ENCODE measurements at places on chromosomes 2 and 18.

- no peak for DNase-seq
These were observed 27.5 kb upstream of the FAM237A start for GRCh38 chr2:206614811-206615210.

GRCh38 chr2:219045937-219046550 is 4.7 kb upstream of the CFAP65 start:
- no peak for DNase-seq

- DNase-seq = no peak
These were observed 74.1 kb downstream of the TLK1 start for GRCh38 chr2:171086352-171087290.

GRCh38 chr2:31522786-31523185 is 58.0 kb downstream of the SRD5A2 start:
- no peak for DNase-seq

DNA sequence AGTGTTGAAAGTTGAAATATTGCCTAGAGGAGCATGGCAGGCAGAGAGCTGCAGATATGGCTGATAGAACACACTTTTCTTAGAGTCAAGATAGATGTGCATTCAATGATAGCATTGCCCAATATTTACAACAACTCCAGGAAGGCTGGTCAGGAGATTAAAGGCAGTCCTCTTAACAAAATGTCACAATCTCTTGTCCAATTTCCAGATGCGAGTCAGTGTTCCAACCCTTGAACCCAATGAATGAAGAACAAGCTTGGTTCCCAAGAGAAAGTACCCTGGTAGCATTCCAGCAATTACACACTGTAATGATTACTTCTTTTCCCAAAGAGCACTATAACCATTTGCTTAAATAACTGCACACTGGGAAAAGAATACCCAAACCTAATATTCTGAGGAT is 839.4 kb upstream of the VRK2 start:
- no peak for DNase-seq

DNA sequence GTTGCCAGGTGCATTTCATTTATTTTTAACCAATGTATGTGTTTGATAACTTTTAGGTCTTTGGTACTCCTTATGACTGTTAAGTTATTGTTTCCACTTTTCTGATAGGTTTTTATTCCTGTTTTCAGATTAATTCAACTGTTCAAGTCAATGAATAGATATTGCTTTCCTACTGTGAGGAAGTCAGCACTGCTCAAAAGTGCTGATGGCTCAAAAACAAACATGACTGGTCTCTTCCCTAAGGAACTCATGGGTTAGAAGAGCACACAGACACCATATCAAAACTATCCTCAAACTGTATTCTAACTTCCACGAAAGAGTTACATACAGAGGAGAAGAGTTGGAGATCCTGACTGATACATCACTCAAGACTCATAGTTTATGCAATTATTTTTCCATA is 39.9 kb upstream of the REG3G start:
- no peak for DNase-seq

DNA sequence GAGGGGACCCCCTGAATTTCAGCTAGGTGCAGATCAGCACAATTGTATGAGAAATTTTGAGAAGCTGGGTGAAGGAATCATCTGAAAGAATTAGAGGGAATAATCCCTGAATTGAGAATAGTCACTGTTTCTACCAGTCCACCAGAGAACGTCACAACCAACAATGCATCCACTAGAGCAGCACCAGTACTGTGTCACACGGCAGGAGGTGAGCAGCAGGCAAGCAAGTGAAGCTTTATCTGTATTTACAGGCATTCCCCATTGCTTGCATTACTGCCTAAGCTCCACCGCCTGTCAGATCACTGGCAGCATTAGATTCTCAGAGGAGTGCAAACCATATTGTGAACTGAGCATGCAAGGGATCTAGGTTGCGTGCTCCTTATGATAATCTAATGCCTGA is 40.7 kb downstream of the GDF7 start:
- no peak for DNase-seq

DNA sequence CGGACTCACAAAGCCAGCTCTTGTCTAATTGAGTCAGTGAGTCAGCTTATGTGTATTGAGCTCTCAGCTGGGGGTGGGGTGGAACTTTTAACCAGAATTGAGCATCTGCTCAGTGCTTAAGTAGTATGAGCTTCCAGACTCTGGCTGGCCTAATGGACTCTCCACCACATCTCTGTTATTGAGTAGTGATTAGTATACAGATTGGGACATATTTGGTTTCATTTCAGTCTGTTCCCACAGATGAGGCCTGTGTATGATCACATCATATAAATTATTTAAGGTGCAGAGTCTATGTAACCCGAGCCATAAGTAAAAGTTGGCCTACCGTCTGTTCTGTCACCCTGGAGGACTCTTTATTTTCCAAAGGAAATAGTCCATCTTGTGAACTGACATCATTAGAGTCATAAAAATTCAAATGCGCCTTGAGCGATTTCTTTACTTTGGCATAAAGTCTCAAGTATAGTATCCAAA is 152.1 kb downstream of the THSD7B start:
- peak; percentile 75 for DNase-seq

GRCh38 chr18:69494841-69495240 is 94.2 kb downstream of the DOK6 start:
- DNase-seq = no peak

DNA sequence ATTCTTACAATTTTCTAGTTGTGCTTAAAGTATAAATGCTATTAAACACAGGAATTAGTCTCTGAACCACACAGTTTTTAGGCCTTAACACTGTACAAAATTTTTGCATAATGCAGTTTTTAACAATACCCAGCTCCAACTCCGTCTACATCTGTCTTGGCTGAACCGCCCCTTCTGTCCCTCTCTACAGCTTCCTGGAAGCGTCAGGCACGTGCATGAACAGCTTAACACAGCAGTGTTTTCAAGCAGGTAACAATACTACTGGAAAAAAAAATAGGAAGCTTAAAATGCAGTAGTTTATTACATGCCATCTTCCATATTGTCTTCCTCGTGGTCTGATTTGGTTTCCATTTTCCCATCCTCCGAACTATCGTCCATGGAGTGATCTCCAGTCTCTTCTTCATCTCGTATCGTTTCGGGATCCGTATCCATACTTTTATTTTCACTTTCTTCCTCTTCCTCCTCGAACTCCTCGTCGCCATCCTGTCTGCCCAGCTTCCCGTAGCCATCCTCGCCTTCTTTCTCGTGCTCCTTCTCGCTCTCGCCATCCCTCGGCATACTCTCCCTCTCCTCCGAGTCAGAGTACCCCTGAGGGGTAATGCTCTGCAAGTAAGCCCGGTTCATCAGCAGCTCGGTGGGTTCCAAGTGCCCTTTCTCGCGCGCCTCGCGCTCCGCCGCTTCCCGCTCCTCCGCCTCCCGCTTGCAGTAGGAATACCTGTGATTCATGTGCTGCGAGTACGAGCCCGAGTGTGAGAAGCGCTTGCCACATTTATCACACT is 130.6 kb downstream of the ZEB2 start:
- DNase-seq = no peak

GRCh38 chr2:180966378-180966777 is 14.0 kb upstream of the UBE2E3 start:
- DNase-seq = no peak

DNA sequence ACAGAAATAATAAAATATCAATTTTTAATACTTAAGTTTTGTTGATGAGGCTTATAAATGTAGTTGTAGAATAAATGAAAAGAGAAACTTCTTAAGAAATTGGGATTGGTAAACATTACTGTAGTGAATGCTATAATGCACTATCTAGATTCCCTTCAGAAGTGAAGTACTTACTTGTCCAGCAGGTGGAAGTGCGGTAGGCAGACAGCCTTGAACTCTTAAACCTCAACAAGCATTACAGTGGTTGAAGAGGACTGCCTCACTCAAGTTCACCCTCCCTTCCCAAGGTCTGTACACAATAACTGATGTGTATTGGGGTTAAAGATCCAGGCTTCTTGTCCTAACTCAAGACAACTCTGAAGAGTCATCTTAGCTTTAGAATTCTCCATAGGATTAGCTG is 931.0 kb upstream of the LRRTM1 start:
- no peak for DNase-seq

Data from NCI-H446 (cell line).